ENCODE measurements at places on chromosomes 11 and 22.

DNA sequence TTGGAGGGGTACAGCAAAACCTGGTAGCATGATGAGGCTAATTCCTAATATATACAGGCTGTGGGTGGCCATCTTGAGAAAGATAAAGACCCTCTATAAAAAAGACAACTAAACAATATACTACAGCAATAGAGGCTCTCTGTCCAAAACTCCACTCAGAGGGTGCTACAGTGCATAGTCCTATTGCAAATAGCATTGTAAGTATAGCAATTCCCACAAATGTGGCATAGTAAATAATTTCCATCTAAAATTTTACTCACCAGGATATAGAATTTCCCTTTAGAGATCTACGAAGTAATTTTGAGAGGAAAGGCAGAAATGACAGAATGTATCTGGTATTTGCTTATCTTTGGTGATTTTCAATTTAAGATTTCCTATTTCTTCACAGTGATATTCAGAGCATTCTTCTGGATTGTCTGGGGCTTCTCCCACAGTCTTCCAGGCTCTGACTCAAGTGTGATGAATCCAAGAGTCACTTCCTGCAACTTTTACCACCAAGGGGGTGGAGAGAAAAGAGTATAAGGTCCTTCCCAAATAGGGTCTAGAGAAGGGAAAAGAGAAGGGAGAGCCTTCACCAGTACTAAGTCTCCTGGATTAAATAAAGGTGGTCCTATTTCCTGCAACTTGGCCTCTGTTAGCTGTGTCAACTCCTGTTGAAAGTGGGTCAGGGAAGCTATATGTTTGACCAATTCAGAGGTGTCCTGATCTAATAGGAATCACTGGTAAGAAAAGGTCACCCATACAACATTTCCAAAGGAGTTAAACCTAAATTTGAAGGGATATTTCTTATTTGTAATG, 1054.7 kb upstream of the CNTN5 start:
- no peak for DNase-seq

DNA sequence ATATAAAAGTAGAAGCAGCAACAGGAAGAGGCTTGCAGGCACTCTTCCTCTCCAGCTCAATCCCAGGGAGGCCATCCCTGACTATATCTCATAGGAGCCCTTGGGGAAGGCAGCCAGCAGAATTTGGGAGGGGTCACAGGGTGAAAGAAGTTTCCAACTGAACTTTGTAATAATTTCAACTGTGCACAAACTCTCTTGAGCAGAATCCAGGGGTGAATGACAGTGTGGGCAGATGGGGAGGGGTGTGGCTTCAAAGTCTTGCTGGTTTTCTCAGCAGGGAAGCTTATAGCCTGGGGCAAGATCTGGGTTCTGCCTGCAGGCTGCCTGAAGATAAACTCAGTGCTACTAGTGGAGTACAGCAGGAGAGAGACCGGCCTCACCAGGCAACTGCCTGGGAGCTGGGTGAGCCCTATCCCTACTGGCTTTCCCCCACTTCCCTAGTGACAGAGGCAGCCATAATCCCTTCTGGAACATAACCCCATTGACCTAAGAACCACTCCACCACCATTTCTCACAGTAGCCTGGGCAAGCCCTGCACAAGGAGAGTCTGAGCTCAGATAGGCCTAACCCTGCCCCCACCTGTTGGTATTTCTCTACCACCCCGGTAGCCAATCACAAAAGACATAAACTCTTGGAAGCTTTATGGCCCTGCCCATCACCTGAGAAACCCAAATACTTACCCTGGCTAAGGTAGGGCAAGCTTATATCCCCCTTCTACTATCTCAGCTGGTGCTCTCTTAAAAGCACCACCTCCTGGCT, 17.8 kb upstream of the TTC12 start:
- DNase-seq = no peak

GRCh38 chr11:20966489-20966888, 297.1 kb downstream of the NELL1 start:
- DNase-seq = no peak

GRCh38 chr11:113351480-113351879, 36.1 kb upstream of the ANKK1 start:
- no peak for DNase-seq

DNA sequence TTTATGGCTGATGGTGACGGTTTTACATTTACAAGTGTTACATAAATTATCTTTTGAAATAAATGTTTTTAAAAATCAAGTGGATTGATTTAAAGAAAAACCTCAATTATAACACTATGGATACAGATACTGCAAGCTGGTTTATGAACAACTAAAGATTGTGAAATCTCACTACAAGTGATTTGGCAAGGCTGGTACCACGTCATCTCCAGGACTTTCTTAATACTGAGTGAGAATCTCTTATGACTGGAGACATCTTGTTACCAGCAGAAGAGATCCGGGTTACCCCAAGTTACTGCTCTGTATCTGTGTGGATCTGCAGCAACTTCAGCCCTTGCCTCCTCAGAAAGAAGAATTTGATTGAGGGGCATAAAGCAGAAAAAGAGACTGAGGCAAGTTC, 452.9 kb downstream of the MN1 start:
- no peak for DNase-seq

DNA sequence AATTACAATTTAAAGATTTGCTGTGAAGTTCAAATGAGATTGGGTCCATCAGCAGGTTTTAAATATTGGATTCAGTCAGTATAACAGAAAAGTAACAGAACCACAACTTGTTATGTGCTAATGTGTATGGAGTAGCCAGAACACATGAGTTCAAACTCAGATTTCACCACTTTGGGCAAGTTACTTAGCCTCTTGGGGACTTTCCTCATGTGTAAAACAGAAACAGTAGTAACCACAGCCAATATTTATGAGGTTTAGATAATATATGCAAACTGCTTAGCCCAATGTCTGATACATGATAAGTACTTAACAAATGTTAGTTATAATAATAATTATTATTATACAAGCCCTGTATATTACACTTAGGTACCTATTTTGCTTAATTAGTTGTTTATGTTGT, 21.8 kb upstream of the SLC5A12 start:
- no peak for DNase-seq

GRCh38 chr11:95089620-95090542, at the start of gene ENDOD1:
Gene ENDOD1, plus strand, starts transcription at chr11:95089846. Its CDS starts 82 bp downstream, at chr11:95089928.
- DNase-seq = peak; percentile 86

- no peak for DNase-seq
Measured at GRCh38 chr11:124429599-124429998, 4.9 kb upstream of the OR8B4 start.

GRCh38 chr11:536841-537621, at the start of gene LRRC56:
Gene LRRC56, plus strand, starts transcription at chr11:537527. Its CDS starts 3,158 bp downstream, at chr11:540685.
- DNase-seq = peak; percentile 90

GRCh38 chr11:32905028-32905667, 12.5 kb downstream of the QSER1 start:
- no peak for DNase-seq

- DNase-seq = no peak
Measured at GRCh38 chr11:102287964-102288724, 29.1 kb upstream of the BIRC3 start.

GRCh38 chr11:340539-341512, 20.2 kb upstream of the IFITM3 start:
- no peak for DNase-seq

GRCh38 chr11:11318461-11318860, 34.6 kb downstream of the CSNK2A3 start:
- DNase-seq = no peak

GRCh38 chr22:49687333-49687732, 140.3 kb downstream of the BRD1 start:
- DNase-seq = no peak

GRCh38 chr22:31911565-31912406, 32.5 kb upstream of the YWHAH start:
- no peak for DNase-seq

DNA sequence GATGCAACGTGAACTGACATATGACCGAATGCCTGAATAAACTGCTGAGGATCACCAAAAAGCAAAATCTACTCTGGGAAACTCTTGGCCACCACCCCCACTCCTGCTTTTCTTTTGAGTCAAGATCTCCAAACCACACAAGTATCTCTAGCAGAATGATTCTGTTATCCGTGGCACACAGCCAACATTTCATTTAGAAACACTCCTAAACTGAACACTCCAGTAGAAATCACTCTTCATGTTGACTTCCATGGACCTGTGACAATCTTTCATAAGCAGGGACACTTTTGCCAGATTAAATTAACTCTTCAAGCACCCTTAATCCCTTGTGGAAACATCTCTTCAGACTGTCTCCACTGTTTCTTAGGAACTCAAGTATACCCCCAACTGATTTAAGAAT, 44.4 kb downstream of the VSIG10L2 start:
- no peak for DNase-seq

DNA sequence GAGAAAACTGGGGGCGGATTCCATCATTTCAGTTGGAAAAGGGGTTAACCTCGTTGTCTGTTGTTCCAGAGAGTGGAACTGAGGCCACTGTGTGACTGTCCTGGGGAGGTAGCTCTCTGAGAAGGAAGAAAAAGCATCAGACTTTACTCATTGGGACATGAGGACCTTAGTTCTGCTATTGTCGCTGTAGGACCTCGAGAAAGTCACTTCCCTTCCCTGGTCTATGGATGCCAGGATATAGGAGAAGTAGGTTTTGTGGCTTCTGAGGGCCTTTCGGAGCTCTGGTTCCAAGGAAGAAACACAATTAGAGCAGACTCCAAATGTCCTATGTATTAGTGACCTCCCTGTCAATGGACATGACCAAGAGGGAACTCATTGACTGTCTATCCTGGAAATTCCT, 6.2 kb downstream of the MYO18B start:
- no peak for DNase-seq

- no peak for DNase-seq
Measured at GRCh38 chr22:47901911-47902310, 1139.5 kb downstream of the TBC1D22A start.

GRCh38 chr11:26575946-26576345, 3.9 kb upstream of the MUC15 start:
- no peak for DNase-seq

GRCh38 chr11:1880746-1881441, 10.8 kb downstream of the PRR33 start:
- peak; percentile 61 for DNase-seq

- DNase-seq = no peak
Measured at GRCh38 chr22:31604137-31604705, 57.8 kb downstream of the PISD start.

DNA sequence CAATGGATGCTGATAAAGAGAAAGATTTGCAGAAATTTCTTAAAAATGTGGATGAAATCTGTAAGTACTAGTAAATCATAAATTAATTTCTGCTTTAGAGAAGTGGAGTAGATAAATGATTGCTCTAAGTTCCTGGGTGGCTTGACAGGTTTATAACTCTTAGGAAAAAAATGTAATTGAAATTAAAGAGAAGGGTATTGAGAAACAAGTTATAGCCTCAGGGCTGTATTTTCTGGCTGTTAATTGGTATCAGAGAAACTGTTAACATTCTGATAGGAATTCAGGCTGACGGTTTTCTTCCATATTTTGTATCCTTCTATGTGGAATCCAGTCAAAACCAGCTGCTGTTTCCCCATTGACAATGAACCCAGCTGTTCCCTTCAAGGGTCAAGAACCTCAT, 1.9 kb downstream of the TTC12 start:
- DNase-seq = no peak

GRCh38 chr11:69615545-69616278, 25.2 kb upstream of the CCND1 start:
- DNase-seq = peak; percentile 65

- no peak for DNase-seq
Measured at GRCh38 chr11:124788521-124788920, 11.7 kb downstream of the MSANTD2 start.

- no peak for DNase-seq
Measured at GRCh38 chr11:12007230-12007593, 1.2 kb downstream of the DKK3 start.

DNA sequence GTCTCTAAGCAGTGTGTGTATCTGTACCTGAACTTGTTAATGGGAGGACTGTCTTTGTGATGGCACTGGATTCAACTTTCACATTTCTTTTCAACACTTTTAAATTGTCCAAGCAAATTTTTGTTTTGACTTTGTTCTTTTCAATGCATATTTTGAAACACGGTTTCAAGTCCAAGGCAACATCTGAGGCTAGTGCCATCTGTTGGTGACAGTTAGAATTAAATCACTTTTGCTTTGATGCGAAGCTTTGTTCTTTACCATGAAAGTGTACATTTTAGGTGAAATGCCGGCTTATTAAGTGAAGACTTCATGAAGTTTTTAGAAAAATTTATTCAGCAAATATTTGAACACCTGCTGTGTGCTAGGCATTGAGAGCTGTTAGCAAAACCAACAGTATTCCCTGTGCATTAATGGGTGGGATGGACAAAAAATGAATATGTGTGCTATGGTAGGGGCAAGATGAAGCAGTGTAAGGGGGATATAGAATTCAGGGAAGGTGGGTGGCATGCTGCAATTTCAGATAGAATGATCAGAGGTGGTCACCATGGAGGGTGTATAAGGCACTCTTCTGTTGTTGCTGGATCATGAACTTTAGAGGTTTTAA, 70.2 kb downstream of the DDX10 start:
- DNase-seq = no peak

GRCh38 chr22:37932821-37933578, 20.4 kb downstream of the C22orf23 start:
- no peak for DNase-seq

DNA sequence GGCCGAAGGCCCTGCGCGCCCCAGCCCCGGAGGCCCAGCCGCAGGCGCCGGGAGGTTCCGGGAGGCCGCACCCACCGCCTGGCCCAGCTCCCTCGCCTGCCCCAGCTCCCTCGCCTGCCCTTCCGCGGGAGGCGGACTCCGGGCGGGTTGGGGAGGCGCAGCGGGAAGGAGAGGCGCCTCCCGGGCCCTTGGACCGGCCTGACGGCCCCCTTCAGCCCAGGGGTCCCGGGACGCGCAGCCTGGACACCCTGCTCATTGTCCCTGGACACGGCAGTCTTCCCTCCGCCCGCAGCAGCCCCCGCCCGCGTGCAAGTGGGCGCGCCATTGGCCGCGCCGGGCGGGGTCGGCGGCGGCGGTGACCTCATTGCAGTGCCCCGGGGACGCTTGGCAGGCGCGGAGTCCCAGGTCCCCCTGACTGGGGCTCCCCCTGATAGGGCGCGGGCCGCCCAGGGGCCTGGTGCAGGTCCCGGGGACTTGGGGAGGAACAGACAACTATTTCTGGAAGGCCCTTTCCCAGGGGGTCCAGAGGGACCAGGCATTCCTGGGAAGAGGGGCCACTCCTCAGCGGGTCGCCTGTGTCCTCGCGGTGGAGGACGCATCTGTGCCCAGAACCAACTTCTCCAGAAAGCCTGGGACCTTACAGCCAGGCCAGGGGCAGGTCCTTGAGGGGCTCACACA, 501 bp downstream of the CD151 start:
- no peak for DNase-seq

DNA sequence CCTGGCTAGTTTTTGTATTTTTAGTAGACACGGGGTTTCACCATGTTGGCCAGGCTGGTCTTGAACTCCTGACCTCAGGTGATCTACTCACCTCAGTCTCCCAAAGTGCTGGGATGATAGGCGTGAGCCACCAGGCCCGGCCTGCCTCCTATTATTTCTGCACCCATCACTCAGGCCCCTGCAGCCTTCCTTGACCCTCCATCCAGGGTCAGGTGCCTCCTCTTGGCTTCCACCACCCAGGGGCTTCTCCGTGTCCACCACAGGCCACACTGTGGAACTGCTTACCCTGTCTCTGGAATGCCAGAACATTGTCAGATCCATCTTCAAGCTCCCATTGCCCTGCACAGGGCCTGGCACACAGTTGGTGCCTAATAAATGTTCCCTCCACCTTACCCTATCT, 75.4 kb upstream of the RTL6 start:
- DNase-seq = peak; percentile 29

GRCh38 chr11:9755561-9756185, 91.8 kb downstream of the SWAP70 start:
- DNase-seq = no peak

- no peak for DNase-seq
Measured at GRCh38 chr11:43925063-43925931, 17.1 kb upstream of the C11orf96 start.

- no peak for DNase-seq
Measured at GRCh38 chr22:38107692-38108515, 2.6 kb downstream of the BAIAP2L2 start.
